ENCODE measurements at places on chromosomes 5 and 9. TPM values are rescaled to one million over a fixed set of nuclear protein-coding genes. Genes with fewer than 3 reads are reported as not detected.
A peak's percentile ranks its signal among the peaks of the same experiment; 100 is the strongest.

DNA sequence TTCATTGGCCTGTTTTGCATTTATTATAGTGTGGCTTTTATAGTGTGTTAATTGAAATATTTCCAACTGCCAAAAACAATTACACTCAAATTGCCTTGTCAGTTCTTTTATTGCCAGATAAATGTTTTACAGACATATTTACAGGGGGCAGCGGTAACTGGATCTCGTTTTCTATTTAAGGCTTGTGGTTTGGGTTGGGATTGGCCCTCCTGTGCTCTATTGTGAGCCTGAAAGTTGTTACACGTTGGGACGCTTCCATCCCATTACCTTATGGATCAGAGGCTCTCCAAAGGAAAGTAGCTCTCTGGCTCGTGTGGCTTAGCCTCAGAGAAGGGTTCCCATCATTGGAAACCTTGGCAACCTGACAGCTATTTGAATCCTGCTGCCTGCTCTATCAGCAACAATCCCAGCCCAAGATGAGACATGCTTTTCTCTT is 20.8 kb downstream of the DNAI1 start:
- no peak for DNase-seq

DNA sequence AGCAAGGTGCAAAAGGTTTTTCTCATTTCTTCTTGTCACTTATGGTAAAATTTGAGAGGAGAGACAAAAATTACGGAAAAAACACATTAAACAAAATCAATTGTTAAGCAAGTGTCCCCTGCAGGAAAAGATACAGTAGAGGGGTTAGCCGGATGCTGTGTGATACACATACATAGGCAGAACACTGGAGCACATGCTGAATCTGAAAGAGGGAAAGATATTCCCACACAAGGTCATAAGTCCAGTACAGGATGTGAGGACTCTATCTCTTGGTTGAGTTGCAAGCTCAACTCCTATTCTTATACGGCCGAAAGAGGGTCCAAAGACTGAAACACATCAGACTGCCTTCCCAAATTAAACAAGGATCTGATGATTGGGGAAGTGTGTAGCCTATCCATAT is 427.5 kb upstream of the NUDT12 start:
- DNase-seq: no peak

- DNase-seq: peak; percentile 86
These were observed 14.0 kb upstream of the GSN start for GRCh38 chr9:121253821-121254501.

DNA sequence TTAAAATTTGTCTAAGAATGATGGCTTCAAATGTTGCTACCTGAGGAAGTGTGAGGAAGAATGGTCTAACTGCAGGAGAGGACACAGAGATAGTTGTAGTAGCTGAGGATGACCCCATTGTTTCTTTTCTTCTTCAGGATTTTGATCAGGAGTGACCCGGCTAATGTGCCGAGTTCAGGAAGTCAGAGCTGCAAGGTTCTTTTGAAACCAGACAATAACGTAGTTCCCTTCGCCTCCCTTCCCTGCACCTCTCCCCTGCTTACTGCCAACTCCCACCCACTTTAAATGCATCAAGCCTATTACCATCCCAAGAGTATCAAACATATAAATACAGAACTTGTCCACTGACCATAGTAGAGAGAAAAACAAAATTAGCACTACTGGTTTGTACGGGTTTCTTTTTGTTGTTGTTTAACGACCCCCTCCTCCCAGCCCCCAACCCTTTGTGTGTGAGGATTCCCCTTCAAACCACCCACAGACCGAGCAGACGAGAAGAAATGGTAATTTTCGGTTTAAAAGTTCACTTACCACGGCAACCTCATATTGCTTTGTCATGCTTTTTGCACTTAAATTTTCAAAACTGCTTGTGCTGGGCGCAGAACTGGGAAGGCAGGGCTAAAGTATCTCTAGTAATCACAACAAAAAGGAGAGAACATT is 23.5 kb upstream of the ELAVL2 start:
- no peak for DNase-seq

DNA sequence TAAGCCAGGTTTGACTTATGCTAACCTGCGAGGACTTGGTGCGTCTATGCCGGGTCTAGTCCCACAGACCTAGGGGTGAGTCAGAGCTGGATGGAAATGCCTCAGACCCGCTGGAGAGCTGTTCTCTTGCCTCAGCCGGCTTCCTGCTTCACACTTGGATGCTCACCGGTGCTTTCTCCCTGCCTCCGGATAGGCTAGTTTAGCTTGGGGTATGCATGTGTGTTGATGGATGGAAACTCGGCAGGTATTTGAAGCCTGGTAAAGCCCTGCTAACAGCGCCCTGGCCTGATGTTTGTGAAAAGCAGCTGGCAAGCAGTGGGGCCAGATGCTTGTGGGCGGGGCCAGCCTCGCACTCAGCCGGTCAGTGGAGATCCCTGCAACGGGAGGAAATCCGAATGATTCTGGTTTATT is 29.3 kb downstream of the PRRC2B start:
- peak; percentile 75 for DNase-seq

DNA sequence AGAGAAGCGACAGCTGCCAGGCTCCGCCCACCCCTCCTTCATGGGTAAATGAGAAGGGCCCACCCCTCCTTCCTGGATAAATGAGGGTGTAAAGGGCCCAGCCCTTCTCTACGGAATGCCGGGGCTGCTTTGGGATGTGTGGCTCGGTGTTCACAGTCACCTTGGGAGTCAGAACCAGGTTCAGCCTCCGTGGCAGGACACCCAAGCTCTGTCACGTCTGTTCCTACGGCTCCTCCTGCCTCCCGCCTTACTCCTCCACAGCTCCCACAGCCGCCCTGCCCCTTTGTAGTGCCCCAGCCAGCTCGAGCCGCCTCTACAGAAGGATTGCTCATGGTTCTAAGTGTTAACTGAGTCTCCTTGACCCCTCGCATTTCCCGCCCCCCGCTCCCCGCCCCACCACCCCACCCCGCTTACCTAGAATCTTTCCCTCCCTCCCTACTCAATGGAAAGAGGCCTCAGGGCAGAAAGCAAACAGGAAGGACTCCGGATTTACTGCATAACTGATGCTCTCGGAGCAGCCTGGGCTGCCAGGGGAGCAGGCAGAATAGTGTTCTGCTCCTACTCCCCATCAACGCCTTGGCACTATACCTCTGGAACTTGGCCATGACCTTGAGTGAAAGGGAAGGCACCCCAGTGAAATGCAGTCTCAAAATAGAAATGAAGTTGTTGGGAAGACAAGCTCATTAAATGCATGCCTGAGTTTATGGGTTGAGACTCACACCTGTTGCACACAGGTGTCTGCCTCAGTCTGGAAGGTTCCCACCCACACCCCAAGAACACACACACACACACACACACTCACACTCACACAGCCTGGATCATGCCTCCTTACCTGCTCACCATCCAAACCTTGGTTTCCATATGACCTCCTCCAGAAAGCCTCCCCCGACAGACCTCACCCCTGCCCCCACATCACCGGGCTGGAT is 59.6 kb downstream of the NEURL1B start:
- DNase-seq: peak; percentile 90

- DNase-seq: peak; percentile 91
These were observed 1.4 kb downstream of the PTGR1 start for GRCh38 chr9:111597852-111598732.

DNA sequence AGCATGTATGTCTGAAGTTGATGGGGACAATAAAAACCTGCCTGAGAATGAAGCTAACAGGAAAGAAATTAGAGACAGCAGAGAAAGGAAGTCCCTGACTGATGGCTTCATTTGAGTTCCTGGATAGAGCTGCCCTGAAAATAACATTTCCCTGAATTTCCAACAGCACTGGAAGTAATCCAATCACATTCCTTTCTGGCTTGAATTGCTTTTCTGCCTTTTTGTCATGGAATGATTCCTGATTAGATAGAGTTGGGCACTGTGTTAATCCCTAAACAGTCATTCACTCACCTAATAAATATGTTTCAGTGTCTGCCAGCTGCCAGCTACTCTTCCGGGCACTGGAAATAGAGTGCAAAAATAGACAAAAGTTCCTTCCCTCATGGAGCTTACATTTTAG is 30.0 kb upstream of the SH3RF2 start:
- no peak for DNase-seq

DNA sequence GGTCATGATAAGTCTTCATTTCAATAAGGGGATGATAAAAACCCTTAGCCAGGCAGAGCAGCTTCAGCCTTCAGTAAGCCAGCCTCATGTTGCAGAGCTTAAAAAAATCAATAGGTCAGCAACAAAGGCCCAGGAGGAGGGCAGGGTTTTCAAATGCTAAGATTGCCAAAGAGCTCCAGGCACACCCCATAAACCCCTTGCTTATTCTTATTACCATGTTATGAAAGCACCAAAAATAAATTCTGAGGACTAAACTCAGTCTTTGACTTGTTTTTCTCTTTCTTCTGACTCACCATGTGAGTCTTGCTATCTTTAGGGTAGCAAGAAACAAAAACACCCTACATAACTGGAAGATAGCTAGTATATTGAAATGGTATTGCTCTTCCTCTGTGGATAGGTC is 317.1 kb downstream of the KCTD16 start:
- peak; percentile 56 for DNase-seq

GRCh38 chr9:120153258-120153657 is 426.7 kb downstream of the CDK5RAP2 start:
- no peak for DNase-seq

- no peak for DNase-seq
These were observed 10.3 kb upstream of the AK1 start for GRCh38 chr9:127887792-127888191.

DNA sequence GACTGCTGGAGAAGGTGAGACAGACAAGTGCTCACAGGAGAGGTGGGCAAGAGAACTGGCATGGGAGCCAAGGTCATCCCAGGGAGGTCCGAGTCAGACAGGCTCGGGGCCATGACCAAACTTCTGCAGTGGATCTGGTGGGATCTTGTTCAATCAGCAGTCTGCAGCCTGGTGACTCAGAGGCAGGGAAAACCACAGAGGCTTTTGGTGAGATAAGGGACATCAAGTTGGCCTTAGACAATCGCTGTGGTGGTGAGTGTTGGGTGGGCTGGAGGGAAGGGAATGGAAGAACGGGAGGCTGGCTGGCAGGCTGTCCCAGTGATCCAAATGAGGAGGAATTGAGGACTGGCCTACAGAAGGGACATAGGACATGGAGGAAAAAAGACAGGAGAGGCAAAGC is 123.8 kb downstream of the TMEM174 start:
- DNase-seq: no peak

DNA sequence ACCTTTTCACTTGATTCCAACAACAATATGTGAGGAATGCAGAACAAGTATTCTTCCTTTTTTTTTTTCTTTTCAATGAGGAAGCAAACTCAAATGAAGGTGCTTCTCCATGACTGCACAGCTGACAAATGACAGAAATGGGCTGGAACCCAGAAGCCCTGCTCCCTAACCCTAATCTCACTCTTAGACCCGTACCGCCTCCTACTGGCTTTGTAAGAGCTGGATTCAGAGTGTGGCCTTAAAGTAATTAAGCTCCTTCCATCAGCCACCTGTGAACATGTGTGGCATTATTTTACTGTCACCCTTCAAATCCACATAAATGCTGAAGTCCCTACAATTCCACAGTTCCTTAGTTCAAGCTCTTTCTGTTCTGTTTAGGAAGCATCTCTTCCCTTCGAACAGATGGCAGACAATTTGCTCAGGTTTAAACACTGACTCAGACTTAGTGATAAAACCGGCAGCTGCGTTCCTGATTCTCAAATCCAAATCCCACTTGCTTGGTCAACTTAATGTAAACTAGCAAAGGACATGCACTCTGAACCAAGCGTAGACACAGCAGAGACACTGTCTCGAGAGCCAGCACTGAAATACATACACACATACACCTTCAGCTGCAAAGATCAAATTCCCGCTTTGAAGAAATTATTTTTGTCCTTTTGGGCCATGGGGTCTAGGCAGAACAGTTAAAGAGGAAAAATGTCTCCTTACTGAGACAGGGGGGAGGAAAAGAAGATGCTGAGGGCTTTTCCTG is 316.7 kb upstream of the TLE4 start:
- peak; percentile 82 for DNase-seq

GRCh38 chr9:72315089-72315509 is 49.9 kb downstream of the ZFAND5 start:
- no peak for DNase-seq

DNA sequence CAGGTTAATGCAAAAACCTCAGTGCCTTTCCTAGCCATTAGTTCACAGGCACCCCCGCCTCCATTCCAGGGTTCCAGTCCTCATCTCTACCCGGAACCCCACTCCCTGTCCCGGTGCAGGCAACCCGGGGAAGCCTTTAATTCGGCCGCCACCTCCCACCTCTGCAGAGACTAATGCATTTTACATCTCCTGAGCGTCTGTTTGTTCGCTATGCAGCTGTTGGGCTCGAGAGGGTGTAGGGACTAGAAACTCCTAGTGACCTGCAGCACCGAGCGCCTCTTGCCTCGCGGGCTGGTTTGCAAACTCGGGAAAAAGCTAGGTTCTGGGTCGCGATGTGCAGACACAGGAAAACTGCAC is 3.6 kb downstream of the GDNF start:
- peak; percentile 46 for DNase-seq

DNA sequence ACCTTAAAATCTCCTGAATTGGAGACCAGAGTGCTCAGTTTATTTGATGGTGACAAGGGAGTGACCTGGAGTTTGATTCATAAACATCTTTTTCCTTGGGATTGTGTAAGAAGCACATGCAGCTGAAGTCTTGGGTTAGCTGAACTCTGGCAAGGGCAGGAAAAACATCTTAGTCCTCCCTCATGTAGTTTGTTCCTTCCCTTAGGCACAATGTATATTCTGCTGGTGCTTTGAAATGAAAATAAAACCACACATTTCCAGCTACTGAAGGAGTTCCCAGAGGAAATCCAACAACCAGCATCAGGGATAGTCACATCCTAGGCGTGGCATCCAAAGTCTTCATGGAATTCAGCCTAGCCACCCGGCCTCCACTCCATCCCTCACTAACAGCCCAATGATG is 95.2 kb upstream of the PAPPA start:
- DNase-seq: no peak

GRCh38 chr5:73637565-73637964 is 11.6 kb downstream of the ARHGEF28 start:
- no peak for DNase-seq

DNA sequence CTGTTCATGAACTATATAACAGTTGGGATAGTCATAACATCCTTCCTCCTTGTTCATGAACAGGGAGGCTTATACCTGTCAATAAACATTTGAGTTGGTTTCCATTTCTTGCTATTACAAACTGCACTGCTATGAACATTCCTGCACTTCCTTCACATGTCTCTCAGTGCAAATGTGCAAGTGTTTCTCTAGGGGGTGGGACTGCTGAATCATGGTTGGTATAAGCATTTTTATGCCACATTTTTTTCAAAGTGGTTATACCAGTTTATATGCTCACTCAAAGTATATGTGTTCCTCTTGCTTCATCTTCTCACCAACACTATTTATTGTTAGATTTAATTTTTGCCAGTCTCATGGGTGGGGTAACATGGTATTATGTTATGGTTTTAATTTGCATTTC is 25.8 kb upstream of the TPD52L3 start:
- no peak for DNase-seq

ARID3C gene
- 0.49 TPM for total RNA-seq

ZNF474 gene
- total RNA-seq: not detected

SVEP1 gene
- 0.63 TPM for total RNA-seq

CDHR2 gene
- not detected for total RNA-seq

GPR150 gene
- not detected for total RNA-seq

CDKN2A gene
- 4.0 TPM for total RNA-seq

ADAMTS6 gene
- total RNA-seq: 1.0 TPM

FAM81B gene
- not detected for total RNA-seq

NUTM2G gene
- 1.6 TPM for total RNA-seq

OR13C5 gene
- not detected for total RNA-seq

DBH gene
- not detected for total RNA-seq

TMEM174 gene
- total RNA-seq: not detected

Measured in GM23338 (cell line).